SK-N-SH treated with all-trans-retinoic acid at 6 μM for 48 hours (cell line): ENCODE measurements at places on chromosomes 5 and 9.

GRCh38 chr5:19534751-19535150 lies 453.2 kb downstream of the CDH18 start:
- ATAC-seq, result no peak

- ATAC-seq, result no peak
These were observed 374.8 kb downstream of the KIAA0825 start for GRCh38 chr5:94243612-94244011.

- no peak; the same call in 2 of the 3 replicates for ATAC-seq
These were observed 34.7 kb upstream of the MIER3 start for GRCh38 chr5:56986626-56986947.

GRCh38 chr5:76084496-76085242 lies 1.5 kb downstream of the SV2C start:
- no peak; the same call in 2 of the 3 replicates for ATAC-seq

GRCh38 chr5:172350212-172351181 lies 66.9 kb upstream of the UBTD2 start:
- no peak for ATAC-seq

- peak; percentile 48 for ATAC-seq
These were observed 18.2 kb upstream of the NREP start for GRCh38 chr5:111775224-111775623.
